Lung (tissue), 17 donors: ENCODE measurements at places on chromosomes 7 and 10. TPM values are rescaled to one million over a fixed set of nuclear protein-coding genes. Genes with fewer than 3 reads are reported as not detected.

DNA sequence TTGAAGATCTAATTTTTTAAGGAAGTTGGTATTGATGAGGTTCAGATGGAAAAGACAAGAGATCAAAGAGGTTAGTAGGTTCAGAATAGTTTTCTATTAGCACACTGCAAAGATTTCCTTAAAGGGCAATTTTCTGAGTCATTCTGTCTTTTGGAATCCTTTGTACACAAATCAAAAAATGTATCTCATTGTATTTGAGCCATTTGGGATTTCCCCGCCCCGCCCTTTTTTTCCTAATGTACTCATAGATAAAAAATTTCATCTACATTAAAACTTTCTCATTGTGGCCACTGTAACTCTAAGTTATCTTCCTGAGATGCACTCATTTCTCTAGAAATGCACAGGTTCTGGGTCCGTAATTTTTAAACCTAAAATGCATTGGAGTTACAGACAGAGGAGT lies 12.1 kb downstream of the GIMAP6 start:
- H3K4me3 ChIP-seq = no peak overlapping the region
- H3K27ac ChIP-seq = peak overlapping the region; percentile 21
- no peak for DNase-seq
- H3K36me3 ChIP-seq = no peaks in the 10 kb centered on the region
- no peaks in the 10 kb centered on the region for H3K27me3 ChIP-seq

DNA sequence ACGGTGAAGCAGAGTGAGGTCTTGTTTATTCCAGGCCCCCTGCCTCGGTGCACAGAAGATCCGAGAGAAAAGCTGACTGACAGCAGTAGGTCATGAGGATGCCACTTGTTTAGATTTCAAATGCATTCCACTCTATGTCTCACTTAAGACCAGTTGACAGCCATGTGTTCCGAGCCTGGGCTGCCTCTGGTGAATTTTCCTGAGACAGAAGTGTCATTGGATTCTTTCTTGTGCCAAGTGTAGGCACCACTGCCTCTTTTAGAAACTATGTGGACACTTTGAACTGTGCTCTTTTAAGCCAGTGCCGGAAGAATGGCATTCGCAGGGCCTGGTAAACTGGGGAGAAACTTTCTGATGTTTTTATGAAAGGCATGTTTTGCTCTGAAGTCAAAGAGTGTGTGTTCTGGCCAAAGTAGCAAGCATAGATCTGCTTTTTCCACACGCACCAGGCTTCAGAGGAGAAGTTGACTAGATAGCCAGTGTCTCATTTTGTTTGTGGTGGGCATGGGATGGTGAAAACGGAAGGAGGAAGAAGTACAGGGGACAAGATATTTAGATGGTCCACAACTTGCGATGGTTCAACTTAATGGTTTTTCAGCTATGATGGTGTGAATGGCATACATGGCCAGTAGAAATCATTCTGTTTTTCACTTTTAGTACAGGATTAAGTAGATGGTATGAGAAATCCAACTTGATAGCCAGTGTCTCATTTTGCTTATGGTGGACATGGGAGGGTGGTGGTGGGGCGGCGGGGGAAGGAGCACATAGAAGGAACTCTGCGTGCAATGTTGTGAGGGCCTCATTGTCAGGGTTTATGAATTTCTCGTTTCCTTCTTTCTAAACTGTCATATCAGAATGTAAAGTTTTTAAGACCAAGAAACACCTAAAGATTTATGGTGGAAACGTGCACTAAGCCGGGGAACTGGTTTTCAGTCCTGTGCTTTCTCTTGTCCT lies 41.5 kb downstream of the CYP17A1 start:
- no peak overlapping the region for H3K4me3 ChIP-seq
- no peak for DNase-seq
- peaks cover 20% of the 10 kb centered on the region for H3K36me3 ChIP-seq
- peaks cover 23% of the 10 kb centered on the region for H3K4me1 ChIP-seq
- H3K27ac ChIP-seq = peak overlapping the region; percentile 79

- no peaks in the 10 kb centered on the region for H3K27me3 ChIP-seq
- no peak overlapping the region for H3K27ac ChIP-seq
- no peak overlapping the region for H3K4me3 ChIP-seq
- peaks cover 2% of the 10 kb centered on the region for H3K4me1 ChIP-seq
Observed at GRCh38 chr10:29554660-29555059, 80.1 kb downstream of the SVIL start.

DNA sequence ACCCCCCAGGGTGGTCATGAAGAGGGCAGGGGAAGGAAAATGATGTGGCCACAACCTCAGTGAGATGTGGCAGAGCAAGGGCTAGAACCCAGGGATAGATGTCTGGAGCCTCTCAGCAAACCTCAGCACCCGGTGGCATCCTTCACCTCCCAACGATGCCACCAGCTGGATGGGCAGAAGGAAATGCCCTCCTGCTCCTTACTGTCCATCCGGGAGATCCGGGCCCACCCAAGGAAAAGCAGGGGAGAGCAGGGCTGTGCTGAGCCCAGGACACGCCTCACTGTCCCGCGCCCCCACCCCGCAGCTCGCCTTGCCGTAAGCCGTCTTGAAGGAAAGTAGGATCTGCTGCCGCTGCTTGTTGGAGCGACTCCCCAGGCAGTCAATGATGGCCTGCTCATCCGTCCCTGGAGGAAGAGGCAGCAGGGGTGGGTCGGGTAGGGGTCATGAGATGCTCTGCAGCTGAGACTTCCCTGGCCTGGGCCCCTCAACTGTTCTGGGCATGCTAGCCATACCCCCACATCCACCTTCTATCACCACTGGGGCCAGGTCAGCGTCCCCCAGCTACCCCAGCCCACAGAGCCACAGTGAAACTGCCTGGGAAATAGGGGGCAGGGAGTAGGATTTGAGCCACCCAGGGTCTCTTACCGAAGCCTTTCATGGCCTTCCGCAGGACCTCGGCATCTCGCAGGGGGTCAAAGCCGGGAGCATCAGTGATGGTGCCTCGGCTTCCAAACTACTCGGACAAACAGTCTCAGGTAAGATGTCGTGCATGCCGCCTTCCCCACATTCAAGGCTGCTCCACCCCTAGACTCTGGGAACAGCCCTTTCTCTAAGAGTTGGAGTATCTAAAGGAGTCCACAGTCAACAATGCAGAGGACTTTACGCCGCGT lies 34.3 kb downstream of the PLAC9 start:
- no peaks in the 10 kb centered on the region for H3K4me1 ChIP-seq
- no peaks in the 10 kb centered on the region for H3K27me3 ChIP-seq
- H3K4me3 ChIP-seq = no peak overlapping the region
- H3K36me3 ChIP-seq = peaks cover 18% of the 10 kb centered on the region
- peak overlapping the region; percentile 62 for H3K27ac ChIP-seq

- H3K4me1 ChIP-seq = no peaks in the 10 kb centered on the region
- no peaks in the 10 kb centered on the region for H3K27me3 ChIP-seq
- H3K4me3 ChIP-seq = no peak overlapping the region
- DNase-seq = no peak
Observed at GRCh38 chr7:77982926-77983550, 184.5 kb downstream of the PHTF2 start.

- no peaks in the 10 kb centered on the region for H3K27me3 ChIP-seq
- no peak overlapping the region for H3K27ac ChIP-seq
- H3K4me3 ChIP-seq = no peak overlapping the region
- H3K4me1 ChIP-seq = no peaks in the 10 kb centered on the region
- no peak for DNase-seq
Observed at GRCh38 chr10:81068460-81068859, 530.8 kb downstream of the SH2D4B start.

The SPDYE6 gene
- not detected for total RNA-seq

The PODXL gene
- 71.2 TPM for total RNA-seq

The PRSS37 gene
- total RNA-seq = not detected
